SW480 (cell line): ENCODE measurements at places on chromosomes 4 and X.
A peak's percentile ranks its signal among the peaks of the same experiment; 100 is the strongest.

GRCh38 chr4:11446155-11446811 lies 17.6 kb upstream of the HS3ST1 start:
- DNase-seq = no peak

- DNase-seq = no peak
These were observed 60.1 kb downstream of the FAM53A start for GRCh38 chr4:1623821-1624518.

- DNase-seq = no peak
These were observed 119.4 kb downstream of the UNC5C start for GRCh38 chr4:95429416-95429815.

- no peak for DNase-seq
These were observed 158.9 kb downstream of the MID1IP1 start for GRCh38 chrX:38960137-38960536.

DNA sequence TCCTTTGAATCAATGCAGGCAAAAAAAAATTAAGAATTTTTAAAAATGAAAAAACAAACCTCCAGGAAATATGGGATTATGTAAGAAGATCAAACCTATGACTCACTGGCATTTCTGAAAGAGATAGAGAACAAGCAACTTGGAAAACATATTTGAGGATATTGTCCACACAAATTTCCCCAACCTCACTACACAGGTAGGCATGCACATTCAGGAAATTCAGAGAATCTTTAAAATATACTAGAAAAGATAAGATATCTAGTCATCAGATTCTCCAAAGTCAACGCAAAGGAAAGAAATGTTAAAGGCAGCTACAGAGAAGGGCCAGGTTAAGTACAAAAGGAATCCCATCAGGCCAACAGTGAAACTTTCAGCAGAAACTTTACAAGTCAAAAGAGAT lies 85.6 kb downstream of the ANTXR2 start:
- no peak for DNase-seq

DNA sequence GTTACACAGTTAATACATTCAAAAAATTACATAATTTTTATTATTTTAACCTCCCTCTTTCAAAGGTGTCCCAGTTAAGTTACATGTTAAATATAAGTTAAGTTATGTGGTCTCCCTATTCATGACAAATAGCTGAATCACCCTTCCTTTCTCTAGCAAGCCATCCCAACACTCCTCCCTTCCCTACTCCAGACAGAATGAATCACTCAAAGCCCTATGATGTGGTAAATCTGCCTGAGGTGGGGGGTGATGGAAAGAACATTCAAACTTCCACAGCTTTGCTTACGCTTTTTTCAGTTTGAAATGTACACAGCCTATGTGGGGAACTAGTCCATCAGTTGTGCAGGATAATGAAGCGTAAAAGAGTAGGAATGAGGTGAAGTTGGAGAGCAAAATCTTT lies 90.2 kb downstream of the CXCL13 start:
- DNase-seq = peak; percentile 95

DNA sequence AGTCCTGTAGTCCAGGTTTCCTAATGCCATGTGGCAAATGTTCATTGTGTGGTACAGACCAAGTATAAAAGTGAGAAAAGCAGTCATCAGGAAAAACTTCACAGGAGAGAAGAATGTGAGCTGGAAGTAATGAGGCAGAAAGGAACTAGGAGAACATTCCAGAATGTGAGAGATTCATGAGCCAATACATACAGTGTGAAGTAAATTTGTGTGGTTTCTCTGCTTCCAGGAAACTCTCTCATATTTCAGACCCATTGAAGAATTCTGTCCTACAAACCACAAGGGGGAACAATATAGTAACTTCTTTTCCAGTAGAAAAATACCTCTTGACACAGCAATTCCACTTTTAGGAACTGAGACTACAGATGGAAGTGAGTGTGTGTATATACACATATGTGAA lies 136.5 kb downstream of the RNF150 start:
- DNase-seq = no peak

DNA sequence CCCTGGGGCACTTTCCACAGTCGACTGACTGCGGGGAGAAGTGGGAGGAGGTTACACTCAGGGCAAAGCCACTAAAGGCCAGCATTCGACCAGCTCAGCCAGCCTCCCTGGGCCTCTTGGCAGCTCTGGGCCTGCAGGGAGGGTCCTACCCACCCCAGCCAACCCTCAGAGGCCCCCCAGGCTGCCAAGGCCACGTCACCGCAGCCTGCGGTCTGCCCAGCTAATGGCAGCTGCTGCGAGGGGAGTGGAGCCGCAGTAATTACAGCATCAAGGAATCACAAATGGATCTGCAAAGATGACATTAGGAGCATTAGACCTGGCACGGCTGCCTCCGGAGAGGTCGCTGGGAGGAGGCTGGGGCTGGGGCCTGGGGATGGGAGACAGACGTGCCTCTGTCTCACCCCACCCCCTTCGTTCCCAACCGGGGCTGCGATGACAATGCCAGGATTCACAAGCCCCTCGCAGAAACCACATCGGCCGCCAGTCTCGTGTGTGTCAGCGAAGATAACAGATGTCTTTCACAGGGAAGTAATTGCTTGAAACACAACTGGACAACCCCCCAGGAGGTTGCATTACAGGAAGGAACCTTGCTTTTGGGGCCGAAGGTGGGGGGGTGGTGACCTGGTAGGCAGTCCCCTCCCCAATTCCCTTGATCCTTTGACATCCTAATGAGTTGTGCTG lies 367.6 kb downstream of the BCOR start:
- peak; percentile 42 for DNase-seq

DNA sequence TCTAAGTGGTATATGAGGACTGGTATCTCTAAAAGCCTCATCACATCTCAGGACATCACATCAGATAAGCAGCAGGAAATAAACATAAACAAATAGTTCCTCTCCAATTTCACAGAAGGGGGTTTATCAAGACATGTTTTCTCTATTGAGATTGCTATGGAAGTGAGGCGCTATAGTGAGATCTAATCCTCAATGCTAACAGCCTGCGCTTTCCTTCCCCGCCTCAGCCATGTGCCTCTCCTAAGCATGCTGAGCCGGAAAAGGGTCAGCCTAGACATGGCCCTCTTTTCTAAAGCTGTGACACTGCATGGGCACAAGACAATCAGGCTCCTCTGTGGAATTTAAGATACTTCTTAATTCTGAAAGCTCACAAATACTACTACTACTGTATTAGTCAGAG lies 286.1 kb downstream of the INPP4B start:
- no peak for DNase-seq

GRCh38 chr4:122894827-122895226 lies 27.6 kb downstream of the NUDT6 start:
- DNase-seq = no peak

DNA sequence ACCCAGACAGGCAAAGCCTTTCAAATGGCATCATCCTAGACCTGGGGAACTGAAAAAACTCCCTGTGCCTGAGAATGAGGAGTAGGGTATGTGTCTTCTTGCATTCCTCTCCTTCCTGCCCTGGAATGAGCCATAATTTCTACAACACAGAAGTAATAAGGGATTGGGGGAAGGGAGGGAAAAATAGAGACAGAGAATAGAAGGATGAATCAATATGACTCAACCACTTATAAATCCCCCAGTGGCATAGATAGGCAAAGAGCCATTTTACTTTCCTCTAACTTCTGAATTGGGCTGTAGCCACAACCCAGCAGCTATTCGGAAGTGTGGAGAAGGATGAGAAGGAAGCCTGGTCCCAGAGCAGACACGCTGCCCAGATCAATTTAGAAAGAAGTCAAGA lies 99.9 kb downstream of the NHS start:
- DNase-seq = no peak
